ENCODE measurements at places on chromosomes 3 and 15.

DNA sequence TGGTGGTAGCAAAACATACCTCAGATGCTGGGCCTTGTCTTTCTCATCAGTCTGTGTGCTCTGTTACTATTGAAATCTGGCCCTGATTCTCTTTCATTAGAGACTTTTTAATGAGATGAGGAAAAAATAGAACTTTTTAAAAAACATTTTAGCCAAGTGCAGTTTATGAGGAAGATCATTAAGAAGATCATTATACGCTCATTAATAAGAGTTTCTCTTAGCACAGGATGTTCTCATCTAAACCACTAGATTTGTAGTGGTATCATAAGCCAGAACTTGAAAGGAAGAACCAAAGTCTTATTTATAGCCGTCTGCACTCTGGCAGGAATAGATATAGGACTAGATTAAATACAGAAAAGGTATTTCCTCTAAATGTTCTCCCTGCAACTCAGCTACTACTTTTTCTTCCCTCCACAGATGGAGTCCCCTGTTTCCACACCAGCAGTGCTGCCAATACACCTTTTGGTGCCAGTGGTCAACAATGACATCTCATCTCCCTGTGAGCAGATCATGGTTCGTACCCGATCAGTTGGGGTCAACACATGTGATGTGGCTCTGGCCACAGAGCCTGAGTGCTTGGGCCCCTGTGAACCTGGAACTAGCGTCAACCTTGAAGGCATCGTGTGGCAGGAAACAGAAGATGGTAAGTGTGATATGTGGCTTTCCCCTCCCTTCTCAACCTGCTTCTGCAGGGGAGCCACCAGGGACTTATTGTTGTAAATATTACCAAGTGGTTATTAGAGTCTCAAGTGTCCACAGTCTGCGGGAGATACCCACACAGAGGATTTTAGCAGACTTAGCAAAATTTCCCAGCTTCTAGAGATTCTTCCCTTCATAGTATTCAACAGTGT is 152.8 kb downstream of the RBPMS2 start:
- DNase-seq, result peak; percentile 63

DNA sequence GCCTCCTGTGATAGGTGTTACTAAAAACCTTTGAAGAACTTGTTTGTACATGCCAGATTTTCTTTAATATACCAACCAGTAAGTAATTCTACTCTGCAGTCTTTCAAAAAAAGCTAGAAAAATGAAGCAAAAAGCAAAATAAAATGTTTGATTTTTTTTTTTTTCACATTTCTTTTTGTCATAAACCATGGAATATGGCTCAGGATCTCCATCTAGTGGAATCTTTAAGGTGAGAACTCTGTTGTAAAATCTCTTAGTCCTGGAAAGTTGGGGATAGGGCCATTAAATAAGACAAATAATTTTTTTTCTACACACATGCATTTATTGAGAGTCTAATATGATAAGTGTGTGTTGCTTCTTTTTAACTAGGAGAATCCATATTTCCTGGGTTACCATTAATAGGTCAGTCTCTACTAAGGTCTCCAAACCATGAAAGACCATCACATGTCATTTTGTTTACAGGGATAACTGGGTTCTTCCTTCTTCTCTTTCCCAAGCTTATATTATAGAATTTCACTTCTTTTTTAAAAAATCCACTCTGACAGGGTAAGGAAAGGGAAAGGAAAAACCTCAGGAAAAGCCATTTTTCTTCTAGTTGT is 84.6 kb downstream of the SLC9A9 start:
- no peak for DNase-seq

GRCh38 chr3:89419647-89420241 is 312.3 kb downstream of the EPHA3 start:
- no peak for DNase-seq

DNA sequence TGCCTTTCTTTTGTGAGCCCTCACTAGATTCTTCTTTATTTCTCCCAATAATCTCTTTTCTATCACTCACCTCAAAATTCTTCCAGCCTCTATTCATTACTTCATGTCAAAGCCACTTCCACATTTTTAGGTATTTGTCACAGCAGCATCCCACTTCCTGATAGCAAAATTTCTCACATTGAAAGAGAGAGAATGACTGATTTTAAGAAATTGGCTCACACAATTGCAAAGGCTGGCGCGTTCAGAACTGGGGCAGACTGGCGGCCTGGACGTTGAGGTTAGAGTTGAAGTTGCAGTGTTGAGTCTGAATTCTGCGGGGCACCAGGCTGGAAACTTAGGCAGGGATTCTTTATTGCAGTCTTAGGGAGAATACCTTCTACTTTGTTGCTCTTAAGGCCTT is 117.9 kb downstream of the LRRC28 start:
- DNase-seq, result peak; percentile 70

GRCh38 chr3:19396726-19397125 is 248.4 kb downstream of the KCNH8 start:
- DNase-seq, result no peak

DNA sequence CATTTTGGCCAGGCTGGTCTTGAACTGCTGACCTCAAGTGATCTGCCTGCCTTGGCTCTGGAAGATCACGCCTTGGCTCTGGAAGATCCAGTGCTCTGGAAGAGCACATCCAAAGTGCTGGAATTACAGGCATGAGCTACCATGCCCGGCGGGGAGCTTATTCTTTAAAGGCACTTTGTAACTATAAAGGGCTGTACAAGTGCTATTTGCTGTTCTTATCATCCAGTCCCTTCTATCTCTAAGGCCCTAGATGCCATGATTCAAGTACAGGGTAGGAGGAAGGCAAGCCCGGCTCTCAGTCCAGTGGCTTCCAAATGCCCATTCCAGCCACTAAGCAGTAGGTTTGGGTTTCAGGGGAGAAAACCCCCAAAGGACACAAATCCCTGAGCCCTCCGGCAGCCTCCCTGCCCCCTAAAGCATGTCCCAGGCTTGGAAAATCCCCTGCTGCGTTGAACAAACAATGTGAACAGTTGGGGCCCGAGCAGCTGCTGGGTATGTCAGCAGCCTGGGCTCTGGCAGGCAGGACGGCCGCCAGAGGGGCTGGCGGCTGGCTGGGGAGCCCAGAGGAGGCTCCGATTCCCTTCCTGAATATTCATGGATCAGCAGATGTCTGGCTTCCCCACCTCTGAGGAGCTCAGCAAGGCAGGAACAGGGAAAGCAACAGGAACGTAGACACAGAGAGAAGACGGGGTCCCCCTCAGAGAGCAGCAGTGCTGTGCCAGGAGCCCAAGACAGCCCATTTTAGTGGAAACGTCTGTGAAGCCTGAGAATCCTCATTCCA is 7.7 kb downstream of the IGDCC4 start:
- DNase-seq, result no peak

DNA sequence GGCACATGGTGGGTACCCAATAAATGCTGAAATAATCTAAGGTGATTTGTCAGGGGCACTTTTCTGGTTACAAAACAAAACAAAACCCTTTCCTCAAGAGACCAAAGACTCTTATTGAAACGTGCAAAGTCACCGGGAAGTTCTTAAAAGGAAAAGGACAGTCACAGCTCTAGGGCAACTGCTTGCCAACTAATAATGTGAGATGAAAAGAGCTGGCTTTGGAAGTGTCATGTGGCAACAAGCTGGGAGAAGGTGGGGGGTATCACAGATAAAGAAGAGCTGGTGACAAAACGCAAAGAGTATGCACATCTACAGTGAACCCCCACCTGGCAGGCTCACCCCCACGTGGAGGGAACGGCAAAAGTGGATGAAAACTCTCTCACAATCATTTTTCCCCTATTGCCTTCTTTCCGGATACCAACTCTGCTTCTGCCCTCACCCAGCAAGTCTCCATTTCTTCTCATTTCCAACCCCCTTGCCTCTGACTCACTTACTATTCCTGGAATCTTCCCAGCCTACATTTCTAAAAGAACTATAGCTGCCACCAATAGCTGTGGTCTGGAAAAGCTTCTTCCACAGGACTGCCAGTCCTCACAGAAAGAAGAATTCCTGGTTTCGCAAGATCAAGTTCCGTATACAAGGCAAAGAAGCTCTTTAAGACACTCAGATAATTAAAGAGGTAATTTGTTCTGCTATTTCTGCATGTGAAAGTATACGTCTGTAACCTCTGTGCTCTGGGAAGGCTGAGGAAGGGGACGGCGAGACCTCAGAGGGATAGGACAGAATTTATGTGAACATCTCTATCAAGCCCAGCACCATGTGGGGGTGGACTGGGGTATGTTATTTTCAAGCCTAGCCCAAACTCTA is 21.8 kb upstream of the ANPEP start:
- no peak for DNase-seq

DNA sequence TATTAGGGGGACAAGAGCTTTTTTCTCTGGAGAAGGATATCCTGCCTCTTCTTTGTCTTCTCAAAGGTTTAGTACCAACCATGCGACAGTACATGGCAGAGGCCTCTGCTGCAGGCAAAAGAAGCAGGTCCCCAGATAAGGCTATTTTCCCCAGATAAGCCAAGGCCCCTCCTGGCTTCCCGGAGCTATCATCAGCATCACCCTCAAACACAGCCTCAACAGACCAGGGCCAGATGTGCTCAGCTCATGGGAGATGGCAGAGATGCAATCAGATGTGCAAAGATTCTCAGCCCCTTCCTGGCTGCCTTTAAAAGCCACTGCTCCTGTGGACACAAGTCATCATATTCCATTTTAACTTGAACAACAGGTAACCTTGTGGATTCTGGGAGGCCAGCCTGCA is 49.0 kb downstream of the NTRK3 start:
- no peak for DNase-seq

GRCh38 chr3:185824051-185825005 is 514 bp downstream of the IGF2BP2 start:
- peak; percentile 10 for DNase-seq

- DNase-seq, result no peak
Measured at GRCh38 chr15:43911235-43911781, 84.5 kb downstream of the WDR76 start.

- DNase-seq, result no peak
Measured at GRCh38 chr3:72361990-72362389, 486.3 kb downstream of the SHQ1 start.

DNA sequence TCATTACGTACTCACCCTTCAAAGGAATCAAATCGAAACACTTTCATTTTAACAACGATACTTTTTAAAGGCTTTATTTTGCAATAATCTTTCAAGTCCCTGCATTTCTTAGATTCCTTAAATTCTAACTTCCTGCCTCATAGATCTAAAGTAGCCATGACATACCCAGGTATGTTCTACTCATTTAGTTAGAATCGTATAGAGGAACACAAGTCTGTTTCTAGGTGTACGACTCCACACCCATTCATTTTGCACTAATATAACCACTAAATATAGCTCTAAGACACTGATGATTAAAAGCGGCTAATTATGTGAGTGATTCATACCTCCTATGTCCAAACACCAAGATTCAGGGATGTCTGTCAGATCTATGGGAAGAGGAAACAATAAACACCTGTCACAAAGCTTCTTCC is 1.3 kb downstream of the ATP13A3 start:
- DNase-seq, result peak; percentile 37

DNA sequence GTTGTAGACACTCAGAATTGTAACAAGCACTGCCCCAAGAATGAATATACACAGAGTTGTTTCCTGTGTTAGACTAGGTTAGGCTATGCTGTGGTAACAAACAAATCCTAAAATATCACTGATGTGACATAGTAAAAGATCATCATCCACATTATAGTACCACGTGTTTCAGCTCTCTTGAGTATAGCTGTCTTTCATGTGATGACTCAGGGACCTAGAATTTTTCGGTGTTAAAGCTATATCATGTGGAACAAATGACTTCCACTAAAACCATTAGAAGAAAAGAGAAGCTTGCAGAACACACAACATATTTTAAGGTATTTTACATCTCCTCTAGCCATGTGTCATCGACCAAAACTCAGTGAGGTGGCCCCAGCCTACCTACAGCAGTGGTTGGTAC is 307.9 kb upstream of the RBMS3 start:
- DNase-seq, result no peak

DNA sequence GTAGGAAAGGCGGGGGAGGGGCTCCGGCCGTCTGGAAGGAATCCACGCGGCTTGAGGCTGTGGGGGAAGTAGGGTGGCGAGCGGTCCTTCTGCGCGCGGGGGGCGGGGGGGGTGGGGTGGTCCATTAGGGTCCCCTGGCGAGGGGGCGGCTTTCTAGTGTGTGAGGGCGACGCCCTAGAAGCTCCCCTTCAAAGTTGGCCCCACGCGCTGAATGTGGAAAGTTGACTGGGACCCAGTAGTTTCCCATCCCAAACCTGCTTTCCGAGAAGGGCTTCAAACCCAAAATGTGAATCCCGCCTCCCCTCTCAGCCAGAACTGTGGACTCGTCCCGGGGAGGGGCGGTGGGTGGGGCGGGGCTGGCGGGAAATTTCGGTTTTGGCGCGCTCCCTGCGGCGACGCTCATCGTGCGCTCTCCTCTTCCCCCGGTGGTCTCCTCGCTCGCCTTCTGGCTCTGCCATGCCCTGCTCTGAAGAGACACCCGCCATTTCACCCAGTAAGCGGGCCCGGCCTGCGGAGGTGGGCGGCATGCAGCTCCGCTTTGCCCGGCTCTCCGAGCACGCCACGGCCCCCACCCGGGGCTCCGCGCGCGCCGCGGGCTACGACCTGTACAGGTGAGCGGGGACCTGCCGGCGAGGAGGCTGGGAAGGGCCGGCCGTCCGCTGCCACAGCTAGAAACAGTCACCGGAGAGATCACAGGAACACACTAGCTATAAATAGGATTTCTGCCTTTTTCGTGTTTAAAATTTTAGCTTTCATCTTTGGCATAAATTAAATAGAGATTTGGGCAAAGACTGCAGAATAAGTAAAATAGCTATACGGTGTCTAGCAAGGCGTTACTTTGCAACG is 790 bp downstream of the DUT start:
- peak; percentile 82 for DNase-seq

GRCh38 chr3:50587373-50587772 is 18.1 kb downstream of the HEMK1 start:
- no peak for DNase-seq

DNA sequence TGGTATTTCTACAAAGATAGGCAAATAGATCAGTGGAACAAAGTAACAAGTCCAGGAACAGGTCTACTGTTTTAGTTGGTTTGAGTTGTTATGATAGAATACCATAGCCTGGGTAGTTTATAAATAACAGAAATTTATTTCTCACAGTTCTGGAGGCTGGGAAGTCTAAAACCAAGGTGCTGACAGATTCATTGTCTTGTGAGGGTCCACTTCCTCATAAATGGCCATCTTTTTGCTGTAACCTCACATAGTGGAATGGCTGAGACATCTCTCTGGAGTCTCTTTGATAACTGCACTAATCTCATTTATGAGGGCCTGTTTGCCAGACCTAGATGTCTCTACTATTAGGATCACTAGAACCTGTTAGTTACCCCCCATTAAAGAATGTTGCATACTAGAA is 152.3 kb upstream of the MYRIP start:
- DNase-seq, result no peak

DNA sequence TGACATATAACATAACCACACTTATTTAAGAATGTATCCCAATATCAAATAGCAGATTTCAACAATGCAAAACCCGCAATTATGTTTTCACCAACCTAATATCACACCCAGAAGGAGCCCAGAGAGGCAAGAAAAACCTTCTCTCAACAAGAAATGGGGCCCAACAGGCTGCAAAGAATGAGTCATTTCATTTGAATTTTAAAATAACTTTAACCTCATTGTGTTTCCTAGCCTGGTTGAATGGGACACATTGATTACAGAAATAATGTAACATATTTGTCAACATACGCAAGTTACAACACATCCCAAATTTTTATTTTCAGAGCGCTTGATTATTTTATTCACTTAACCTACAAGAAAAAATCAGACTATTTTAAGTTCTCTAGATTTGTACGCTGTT is 365.1 kb upstream of the SLCO3A1 start:
- no peak for DNase-seq
